ENCODE measurements at places on chromosomes 16 and 17. TPM values are rescaled to one million over a fixed set of nuclear protein-coding genes. Genes with fewer than 3 reads are reported as not detected.
A peak's percentile ranks its signal among the peaks of the same experiment; 100 is the strongest.

DNA sequence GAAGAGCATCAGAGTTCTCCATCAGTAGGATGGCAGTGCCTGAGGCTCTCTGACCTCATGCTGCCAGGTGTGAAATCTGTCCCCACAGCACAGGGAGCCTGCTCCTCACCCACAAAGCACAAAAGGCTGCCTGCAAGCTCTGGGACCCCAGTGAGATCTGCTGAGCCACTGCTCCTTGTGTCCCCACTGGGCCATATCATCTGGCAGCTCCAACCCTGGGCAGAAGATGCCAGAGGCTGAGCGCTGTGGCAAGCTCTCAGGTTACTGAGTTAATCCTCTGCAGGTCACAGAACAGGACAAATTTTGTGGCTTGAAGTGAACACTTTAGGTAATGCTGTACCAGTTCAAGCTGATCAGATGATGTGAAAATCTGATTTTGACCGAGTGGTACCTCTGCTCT lies 26.7 kb upstream of the ERN1 start:
- no peak for DNase-seq

DNA sequence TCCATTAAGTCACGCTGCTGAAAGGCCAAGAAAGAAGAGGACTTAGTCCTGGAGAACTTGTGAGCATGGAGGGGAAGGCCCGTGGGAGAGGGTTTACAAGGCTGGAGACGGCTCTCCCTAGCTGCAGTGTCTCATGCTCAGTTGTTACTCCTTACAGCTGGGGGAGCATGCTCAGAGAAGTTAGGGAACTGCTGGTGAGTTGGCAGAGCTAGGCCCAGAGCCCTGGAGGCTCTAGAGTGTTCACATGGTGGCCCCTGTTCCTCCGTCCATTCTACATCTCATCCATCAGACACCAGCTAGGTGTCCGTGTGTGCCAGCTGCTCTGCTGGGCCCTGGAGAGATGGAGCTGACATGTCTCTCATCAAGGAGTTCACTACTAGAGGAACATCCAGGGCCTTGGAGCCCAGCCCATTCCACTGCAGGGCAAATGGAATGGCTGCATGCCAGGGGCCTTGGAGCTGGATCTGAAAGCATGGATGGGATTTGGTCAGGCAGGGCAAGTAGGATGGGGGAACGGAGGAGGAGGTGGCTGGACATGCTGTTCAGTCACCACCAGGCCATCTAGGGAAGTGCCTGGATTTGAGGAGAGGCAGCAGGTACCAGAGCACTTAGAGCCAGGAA lies 6.3 kb downstream of the XYLT2 start:
- DNase-seq, result no peak

- DNase-seq, result no peak
These were observed 3.5 kb downstream of the FMNL1 start for GRCh38 chr17:45225051-45225700.

DNA sequence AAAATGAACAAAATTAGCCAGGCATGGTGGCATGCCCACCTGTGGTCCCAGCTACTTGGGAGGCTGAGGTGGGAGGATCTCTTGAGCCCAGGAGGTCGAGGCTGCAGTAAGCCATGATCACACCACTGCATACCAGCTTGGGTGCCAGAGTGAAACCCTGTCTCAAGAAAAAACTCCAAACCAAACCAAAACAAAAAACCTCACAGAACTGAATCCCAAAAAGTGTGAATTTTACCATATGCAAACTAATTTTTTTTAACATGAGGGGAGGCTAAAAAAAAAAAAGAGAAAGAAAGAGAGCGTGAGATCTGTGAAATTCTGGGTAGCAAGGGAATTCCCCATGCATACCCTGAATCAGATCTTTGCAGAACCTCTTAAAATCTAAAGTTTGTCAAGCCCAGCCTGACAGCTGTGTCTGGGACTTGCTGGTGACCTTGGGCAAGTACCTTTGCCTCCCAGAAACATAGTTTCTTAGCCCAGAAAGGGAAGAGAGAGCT lies 17.1 kb upstream of the CDH1 start:
- no peak for DNase-seq

- DNase-seq, result no peak
These were observed 75.4 kb downstream of the YPEL2 start for GRCh38 chr17:59406808-59407381.

DNA sequence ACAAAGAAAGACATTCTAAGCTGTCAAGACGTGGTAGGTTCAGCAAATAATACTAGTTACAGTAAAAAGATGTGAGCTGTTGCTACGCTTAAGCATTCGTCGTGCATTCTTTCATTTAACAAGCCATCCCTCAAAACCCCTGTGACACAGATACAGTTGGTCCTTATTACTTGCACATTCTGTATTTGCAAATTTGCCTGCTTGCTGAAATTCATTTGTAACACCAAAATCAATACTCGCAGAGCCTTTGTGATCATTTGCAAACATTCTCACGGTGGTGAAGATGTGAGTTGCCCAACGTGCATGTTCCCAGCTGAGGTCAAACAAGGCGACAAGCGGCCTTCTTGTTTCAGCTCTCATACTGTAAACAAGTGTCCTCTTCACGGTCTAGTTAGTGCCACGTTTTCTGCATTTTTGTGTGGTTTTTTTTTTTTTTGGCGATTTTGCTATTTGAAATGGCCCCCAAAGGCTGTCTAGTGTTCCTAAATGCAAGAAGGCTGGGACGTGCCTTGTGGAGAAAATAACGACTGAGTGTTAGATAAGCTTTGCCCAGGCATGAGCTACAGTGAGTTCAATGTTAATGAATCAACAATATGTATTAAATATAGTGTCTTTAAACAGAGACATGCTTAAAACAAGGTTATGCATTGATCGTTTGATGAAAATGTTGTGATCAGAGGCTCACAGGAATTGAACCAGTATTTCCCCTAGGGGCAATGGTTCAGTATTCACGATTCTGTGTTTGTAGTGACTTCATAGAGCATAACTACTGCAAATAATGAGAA lies 84.1 kb downstream of the RAB11FIP4 start:
- no peak for DNase-seq

GRCh38 chr17:3879186-3879585 lies 13.7 kb downstream of the CAMKK1 start:
- DNase-seq, result no peak

DNA sequence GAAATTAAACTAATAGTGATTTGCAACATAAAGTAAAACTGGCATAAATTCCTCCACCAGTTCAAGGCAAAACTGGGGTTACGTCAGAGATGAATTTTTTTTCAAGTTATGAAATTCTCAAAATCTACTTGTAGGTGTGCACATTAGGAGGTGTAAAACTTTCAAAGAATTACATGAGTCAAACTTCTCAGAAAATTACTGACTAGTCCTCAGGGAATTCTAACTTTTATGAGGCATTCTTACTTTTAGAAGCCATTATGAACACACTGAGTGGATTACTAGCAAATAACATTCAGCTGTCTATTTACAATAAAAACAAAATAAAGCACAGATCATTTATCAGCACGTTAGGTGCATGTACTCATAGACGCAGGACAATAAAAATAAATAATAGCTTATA lies 348.7 kb downstream of the CDH11 start:
- no peak for DNase-seq

DNA sequence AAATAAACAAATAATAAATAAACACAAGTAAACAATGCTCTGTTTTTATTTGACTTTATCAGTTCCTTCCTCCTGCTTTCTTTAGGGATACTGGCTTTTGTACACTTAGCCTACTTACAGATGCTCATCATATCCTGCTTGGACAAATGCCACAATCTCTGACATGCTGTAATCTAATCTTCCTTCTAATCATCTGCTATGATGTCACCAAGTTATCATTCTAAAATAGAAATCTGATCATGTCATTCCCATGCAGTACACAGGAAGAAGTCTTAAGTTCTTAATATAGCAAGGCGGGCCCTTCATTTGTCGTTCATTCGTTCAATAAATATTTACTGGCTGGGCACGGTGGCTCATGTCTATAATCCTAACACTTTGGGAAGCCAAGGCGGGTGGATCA lies 9.1 kb upstream of the UBB start:
- peak; percentile 39 for DNase-seq

- no peak for DNase-seq
These were observed 885 bp upstream of the SLC35B1 start for GRCh38 chr17:49708515-49709183.

DNA sequence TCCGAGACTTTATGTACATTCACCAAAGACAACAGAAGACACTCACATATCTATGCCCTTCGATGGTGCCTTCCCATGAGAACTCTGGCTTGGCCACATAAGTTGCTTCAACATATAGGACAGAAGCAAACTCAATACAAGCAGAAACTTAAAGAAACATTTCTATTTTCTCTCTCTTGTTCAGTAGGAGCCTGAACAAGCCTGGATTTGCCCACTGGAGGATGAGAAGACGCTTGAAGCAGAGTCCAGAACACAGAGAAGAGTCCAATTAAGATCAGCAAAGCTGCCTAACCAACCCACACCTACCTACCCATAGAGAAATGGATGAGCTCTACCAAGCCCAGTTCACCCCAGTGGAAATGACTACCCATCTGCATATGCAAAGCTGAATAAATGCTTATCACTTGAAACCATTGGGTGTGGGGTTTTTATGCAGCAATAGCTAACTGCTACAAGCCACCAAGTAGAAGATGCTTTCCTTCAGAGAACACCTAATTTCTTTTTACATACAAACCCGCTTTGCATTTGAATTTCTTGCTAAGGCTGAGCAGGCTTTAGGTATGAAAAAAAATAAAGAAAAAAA lies 337.9 kb upstream of the DYNLRB2 start:
- DNase-seq, result no peak

DNA sequence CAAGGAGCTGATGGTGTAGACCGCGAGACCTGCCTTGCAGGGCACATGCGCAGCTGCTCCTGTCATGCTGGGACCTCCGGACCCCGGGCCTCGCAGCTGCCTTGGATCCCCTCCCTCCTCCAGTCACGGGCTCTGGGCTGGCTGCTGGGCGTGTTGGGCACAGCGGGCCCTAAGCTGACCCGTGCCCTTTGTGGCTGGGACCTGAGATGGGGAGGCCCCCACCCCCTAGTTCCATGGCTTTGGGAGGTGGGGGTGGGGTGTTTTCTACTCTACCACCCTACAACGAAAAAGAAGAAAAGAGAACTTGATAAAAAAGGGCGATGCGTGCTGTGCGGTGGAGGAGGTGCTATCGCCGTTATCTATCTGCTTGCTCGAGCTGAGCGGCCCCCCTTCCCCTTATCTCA lies 14.5 kb downstream of the ZFPM1 start:
- DNase-seq, result no peak

GRCh38 chr17:37067555-37068111 lies 118.9 kb downstream of the AATF start:
- DNase-seq, result peak; percentile 72

GRCh38 chr16:67184453-67184994 lies 761 bp upstream of the MATCAP1 start:
- DNase-seq, result no peak

DNA sequence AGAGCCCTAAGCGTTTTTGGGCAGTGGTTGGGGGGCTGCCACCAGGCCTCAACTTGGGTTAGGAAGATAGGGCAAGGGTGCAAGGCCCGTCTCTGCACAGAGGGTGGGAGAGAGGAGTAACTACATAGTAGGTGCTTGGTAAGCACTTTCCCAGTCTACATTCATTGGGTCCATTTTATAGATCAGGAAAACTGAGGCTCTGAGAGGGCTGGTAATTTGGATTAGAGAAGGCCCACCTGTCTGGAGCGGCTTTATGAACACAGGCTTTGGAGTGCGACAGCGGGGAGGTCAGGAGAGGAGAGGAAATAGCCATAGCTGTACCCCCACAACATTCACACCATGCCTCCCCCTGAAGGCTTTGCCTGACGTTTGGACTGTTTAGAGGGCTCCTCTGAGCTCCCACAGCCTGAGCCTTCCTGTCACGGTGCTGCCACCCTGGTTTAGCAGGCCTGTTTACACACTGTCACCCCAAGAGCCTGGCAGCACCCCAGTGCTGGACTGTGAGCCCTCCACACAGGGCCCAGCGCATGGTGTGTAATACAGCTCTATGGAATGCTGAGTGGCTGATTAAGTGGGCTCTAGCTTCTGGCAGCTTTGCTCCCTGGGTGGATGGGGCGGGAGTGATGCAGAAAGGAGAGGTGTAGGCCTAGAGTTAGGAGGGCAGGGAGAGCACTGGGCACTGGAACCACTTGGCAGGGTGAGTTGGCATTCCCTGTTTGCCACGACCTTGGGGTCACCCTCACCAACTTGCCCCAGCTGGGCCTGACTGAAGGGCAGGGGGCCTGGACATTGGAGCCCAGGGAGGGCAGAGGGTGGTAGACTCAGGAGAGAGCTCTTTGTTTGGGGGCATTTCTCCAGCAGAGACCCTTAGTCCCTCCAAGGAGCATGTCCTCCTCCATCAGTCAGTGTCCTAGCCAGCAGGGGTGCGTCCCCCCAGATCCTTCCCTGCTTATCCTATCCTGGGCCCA lies 73.7 kb downstream of the RAI1 start:
- DNase-seq, result no peak

DNA sequence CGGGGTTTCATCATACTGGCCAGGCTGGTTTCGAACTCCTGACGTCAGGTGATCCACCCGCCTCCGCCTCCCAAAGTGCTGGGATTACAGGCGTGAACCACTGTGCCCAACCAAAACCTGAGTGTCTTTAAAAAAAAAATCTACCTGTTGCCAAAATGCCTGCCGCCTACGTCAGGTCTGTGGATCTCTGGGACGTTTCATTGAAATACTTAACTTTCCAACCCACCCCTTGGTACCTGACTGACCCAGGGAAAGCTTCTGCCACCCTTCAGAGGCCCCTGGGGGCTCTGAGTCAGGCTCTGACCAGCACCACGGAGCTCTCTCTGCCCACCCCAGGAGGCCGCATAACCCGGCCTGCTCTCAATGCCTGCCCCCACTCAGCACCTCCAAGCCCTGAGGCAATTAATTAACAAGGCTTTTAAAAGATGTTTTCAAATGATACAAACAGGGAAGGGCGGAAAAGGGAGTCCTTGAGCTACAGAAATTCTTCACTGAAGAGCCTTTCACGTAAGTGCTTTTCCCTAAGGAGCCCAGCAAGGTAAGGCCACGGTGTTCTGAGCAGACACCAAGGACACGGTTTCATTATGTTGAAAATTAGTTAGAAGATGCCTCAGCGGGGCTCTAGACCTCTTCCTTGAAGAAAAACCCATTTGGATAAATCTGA lies 29.3 kb upstream of the GSG1L start:
- DNase-seq, result no peak

The OR3A1 gene
- polyA plus RNA-seq, result not detected

The OR4D1 gene
- not detected for polyA plus RNA-seq

The TEDC2 gene
- 8.8 TPM for polyA plus RNA-seq
